ENCODE measurements at places on chromosomes 6 and 20. TPM values are rescaled to one million over a fixed set of nuclear protein-coding genes. Genes with fewer than 3 reads are reported as not detected.
A peak's percentile ranks its signal among the peaks of the same experiment; 100 is the strongest.

HSPA12B gene
- total RNA-seq: not detected

MUC22 gene
- not detected for total RNA-seq

OLIG3 gene
- not detected for total RNA-seq

POPDC3 gene
- 0.84 TPM for total RNA-seq

ANKEF1 gene
- total RNA-seq: 3.9 TPM

KCNS1 gene
- total RNA-seq: not detected

BTNL2 gene
- total RNA-seq: not detected

SLC24A3 gene
- total RNA-seq: 0.21 TPM

DNA sequence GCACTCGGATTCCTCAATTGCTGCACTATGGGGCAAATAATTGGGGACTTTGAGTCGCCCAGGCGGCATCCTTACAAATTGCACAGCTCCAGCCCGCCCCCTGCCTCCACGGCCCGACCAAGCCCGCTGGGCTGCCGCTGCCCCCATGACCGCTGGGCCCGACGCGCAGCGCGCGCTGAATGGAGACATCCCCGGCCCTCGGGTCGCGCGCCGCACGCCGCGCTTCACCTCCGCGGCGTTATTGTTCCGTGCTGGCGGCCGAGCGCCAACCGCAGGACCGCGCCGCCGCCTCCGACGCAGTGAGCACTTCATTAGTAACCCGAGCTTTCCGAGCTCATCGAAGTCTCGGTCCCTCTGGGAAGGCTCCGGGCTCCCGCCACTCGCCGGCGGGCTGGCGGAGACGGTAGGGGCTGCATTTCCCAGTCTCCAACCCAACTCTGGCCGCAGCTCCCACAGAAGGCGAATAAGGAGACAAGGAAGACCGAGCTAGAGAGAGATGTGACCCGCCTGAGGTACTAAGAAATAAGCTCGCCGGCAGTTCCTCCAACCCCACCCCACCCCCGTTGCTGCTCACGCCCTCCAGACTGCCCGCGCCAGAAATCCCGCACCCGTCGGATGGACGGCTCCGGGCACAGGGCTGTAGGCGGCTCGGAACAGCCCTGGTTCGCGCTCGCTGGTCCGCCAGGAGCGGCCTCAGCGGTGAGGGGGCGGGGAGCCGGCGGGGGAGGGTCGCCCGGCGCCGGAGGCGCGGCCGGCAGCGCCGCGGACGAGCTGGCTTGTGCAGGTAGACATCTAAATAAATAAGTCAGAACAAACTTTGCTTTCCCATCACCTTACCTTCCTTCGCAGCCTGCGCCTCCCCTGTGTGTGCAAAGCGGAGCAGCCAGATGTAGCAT, 703 bp downstream of the EPHA7 start:
- H3K4me1 ChIP-seq: peaks cover 18% of the 10 kb centered on the region
- DNase-seq: peak; percentile 18
- H3K36me3 ChIP-seq: no peaks in the 10 kb centered on the region
- H3K27me3 ChIP-seq: peaks cover 3% of the 10 kb centered on the region

GRCh38 chr6:107185391-107185970, 70.2 kb upstream of the BEND3 start:
- H3K27me3 ChIP-seq: no peaks in the 10 kb centered on the region
- H3K4me1 ChIP-seq: no peaks in the 10 kb centered on the region
- no peak overlapping the region for H3K27ac ChIP-seq
- DNase-seq: peak; percentile 44
- H3K4me3 ChIP-seq: no peak overlapping the region
- no peaks in the 10 kb centered on the region for H3K36me3 ChIP-seq

- H3K4me3 ChIP-seq: no peak overlapping the region
- H3K36me3 ChIP-seq: no peaks in the 10 kb centered on the region
- no peak for DNase-seq
- H3K27me3 ChIP-seq: no peaks in the 10 kb centered on the region
- no peak overlapping the region for H3K27ac ChIP-seq
Measured at GRCh38 chr6:3800850-3801591, 48.2 kb upstream of the FAM50B start.

DNA sequence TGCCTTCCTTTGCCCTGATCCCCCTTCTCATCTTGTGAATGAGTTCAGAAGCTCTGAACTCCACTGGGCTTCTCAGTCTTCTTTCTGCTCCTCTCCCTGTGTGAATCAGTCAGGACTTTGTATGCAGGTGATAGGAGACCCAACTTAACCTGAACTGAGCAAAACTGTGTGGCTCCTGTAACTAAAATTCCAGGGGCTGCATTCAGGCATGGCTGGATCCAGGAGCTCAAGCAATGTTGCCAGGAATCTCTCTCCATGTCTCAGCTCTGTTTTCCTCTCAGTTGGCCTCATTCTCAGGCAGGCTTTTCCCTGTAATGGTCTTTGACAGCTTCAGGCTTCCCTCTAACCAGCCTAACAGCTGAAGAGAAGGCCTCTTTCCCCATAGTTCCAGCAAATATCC, 50.9 kb upstream of the ZNFX1 start:
- H3K36me3 ChIP-seq: no peaks in the 10 kb centered on the region
- H3K4me1 ChIP-seq: no peaks in the 10 kb centered on the region
- no peak overlapping the region for H3K4me3 ChIP-seq
- peaks cover 6% of the 10 kb centered on the region for H3K27me3 ChIP-seq

GRCh38 chr6:111615916-111616612, 10.4 kb upstream of the TRAF3IP2 start:
- peak; percentile 44 for DNase-seq
- H3K4me1 ChIP-seq: peaks cover 19% of the 10 kb centered on the region
- H3K27ac ChIP-seq: no peak overlapping the region

- H3K36me3 ChIP-seq: no peaks in the 10 kb centered on the region
- no peaks in the 10 kb centered on the region for H3K4me1 ChIP-seq
- no peak overlapping the region for H3K27ac ChIP-seq
- no peak for DNase-seq
- H3K27me3 ChIP-seq: no peaks in the 10 kb centered on the region
Measured at GRCh38 chr20:44011251-44011940, 96.7 kb downstream of the TOX2 start.

DNA sequence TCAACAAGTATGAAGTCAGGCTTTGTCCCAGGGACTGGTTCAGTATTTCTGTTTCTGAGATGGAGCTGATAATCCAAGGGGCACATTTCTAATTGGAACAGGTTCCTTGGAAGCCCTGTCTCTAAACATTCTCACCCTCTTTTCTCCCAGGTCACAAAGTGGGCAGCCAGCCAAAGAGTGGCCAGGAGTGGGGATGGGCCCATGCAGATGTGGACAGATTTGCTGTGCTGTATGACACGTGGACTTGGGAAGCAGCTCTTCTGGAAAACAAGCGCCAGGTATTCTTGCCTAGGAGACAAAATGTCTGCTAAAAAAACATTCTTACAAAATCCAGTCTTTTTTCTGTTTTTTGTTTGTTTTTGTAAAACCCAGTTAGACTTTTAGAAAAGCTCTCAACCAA, 140.2 kb downstream of the CD164 start:
- H3K36me3 ChIP-seq: no peaks in the 10 kb centered on the region
- no peaks in the 10 kb centered on the region for H3K4me1 ChIP-seq
- H3K27me3 ChIP-seq: no peaks in the 10 kb centered on the region
- no peak for DNase-seq
- H3K4me3 ChIP-seq: no peak overlapping the region

- H3K4me1 ChIP-seq: peaks cover 19% of the 10 kb centered on the region
- DNase-seq: no peak
- no peaks in the 10 kb centered on the region for H3K36me3 ChIP-seq
- no peak overlapping the region for H3K4me3 ChIP-seq
- H3K27ac ChIP-seq: peak overlapping the region; percentile 43
Measured at GRCh38 chr6:35370124-35370741, 27.9 kb downstream of the PPARD start.

GRCh38 chr6:27312146-27312949, at the start of gene POM121L2:
TSS of gene POM121L2 (minus strand) at chr6:27312273. CDS start at chr6:27312170, 103 bp downstream.
- no peak within 1 kb of the TSS for H3K4me3 ChIP-seq
- no peaks in the 10 kb centered on the region for H3K4me1 ChIP-seq
- H3K27ac ChIP-seq: no peak within 1 kb of the TSS
- H3K36me3 ChIP-seq: no peaks in the 10 kb centered on the region
- no peaks in the 10 kb centered on the region for H3K27me3 ChIP-seq

- DNase-seq: peak; percentile 63
- no peak overlapping the region for H3K4me3 ChIP-seq
Measured at GRCh38 chr6:15793288-15793687, 130.5 kb upstream of the DTNBP1 start.

DNA sequence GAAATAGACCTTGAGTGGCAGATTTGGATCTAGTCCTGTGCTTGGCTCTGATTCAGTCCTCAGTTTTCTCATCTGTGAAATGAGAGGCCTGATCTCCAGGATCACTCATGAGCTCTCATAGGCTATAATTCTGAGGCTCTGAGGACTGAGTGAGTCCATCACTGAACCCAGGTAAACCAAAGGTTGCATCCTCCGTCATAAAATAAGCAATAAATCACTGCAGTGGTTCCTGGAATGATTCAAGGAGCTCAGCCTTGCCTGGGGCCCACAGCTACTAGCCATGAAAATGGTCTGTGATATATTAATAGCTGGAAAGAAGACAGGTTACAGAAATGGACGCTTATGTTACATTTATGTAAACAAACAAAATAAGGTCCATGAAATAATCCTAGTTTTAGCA, 124.8 kb downstream of the MAP3K7 start:
- no peaks in the 10 kb centered on the region for H3K36me3 ChIP-seq
- no peaks in the 10 kb centered on the region for H3K27me3 ChIP-seq

DNA sequence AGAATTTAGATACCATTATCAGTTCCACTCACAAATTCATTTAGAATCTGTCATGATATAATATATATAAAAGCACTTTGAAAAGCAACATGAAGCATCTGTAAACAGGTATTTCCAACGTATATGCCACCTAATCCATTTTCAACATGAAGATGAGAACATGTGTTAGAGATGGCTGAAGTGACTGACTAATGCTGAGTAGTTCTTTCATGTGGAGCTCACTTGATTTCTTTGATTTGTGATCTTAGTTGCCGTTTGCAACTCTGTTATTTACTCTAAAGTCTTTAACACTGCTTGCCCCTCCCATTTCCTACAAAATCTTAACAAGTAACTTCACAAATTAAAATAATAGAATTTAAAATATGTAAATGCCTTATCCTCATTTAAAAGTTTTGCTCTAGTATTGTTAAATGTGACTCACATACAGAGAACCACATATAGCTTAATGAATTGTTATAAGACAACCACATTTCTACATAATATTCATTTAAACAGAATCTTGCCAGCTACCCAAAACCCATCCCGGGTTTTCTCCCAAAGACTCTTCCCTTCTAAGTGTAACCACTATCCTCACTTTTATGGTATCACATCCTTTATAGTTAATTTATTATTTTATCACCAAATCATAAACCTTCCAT, 78.3 kb downstream of the ME1 start:
- no peaks in the 10 kb centered on the region for H3K27me3 ChIP-seq
- H3K27ac ChIP-seq: no peak overlapping the region
- peaks cover 5% of the 10 kb centered on the region for H3K4me1 ChIP-seq
- H3K4me3 ChIP-seq: no peak overlapping the region
- no peak for DNase-seq

- no peaks in the 10 kb centered on the region for H3K27me3 ChIP-seq
- H3K4me3 ChIP-seq: no peak overlapping the region
- no peak for DNase-seq
- H3K27ac ChIP-seq: no peak overlapping the region
- H3K36me3 ChIP-seq: no peaks in the 10 kb centered on the region
Measured at GRCh38 chr6:26335231-26335630, 29.8 kb upstream of the BTN3A2 start.

DNA sequence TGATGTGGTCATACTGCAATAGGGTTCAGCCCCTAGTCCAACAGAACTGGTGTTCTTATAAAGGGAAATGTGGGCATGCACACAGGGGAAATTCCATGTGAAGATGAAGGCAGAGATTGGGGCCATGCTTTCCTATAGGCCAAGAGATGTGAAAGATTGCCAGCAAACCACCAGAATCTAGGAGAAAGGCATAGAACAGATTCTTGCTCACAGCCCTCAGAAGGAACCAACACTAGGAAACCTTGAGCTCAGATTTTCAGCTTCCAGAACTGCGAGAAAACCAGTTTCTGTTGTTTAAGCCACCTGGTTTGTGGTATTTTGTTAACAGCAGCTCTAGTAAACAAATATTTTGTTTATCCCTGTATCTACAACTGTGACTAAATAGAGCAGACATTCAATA, 197.6 kb upstream of the CITED2 start:
- no peaks in the 10 kb centered on the region for H3K27me3 ChIP-seq
- H3K4me1 ChIP-seq: peaks cover 16% of the 10 kb centered on the region
- H3K4me3 ChIP-seq: no peak overlapping the region
- no peak for DNase-seq
- no peaks in the 10 kb centered on the region for H3K36me3 ChIP-seq

DNA sequence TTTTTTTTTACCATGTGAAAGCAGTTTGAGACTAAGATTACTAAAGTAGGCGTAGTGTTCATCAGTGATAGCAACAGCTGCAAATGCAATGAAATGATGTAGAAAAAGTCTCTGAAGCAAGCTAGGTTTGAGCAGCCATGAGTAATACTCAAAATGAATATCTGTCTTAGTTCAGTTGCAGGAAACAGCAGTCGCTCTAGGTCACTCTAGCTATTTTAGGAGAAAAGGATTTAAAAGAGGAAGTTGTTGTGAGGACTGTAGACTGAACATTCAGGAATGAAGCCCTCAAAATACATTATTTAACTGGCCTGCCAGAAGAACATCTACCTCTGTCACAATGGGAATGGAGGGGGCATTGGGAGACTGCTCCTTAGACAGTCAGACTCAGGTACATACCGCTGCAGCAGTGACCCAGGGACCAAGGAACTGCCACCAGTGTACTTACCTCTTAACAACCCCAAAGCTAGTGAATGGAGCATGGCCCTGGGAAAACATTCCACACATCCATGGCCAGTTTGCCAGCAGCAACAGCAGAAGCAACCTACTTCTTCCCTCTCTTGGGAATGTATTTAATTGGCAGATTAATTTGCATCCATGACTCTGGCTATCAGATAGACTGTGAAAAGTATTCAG, 243.0 kb upstream of the KHDRBS2 start:
- H3K4me3 ChIP-seq: no peak overlapping the region
- H3K27me3 ChIP-seq: no peaks in the 10 kb centered on the region
- no peaks in the 10 kb centered on the region for H3K36me3 ChIP-seq
- H3K27ac ChIP-seq: no peak overlapping the region
- no peak for DNase-seq

GRCh38 chr6:161961796-161962195, 687.9 kb upstream of the AGPAT4 start:
- no peak for DNase-seq
- H3K4me3 ChIP-seq: no peak overlapping the region
- H3K4me1 ChIP-seq: no peaks in the 10 kb centered on the region
- no peaks in the 10 kb centered on the region for H3K36me3 ChIP-seq
- no peaks in the 10 kb centered on the region for H3K27me3 ChIP-seq

DNA sequence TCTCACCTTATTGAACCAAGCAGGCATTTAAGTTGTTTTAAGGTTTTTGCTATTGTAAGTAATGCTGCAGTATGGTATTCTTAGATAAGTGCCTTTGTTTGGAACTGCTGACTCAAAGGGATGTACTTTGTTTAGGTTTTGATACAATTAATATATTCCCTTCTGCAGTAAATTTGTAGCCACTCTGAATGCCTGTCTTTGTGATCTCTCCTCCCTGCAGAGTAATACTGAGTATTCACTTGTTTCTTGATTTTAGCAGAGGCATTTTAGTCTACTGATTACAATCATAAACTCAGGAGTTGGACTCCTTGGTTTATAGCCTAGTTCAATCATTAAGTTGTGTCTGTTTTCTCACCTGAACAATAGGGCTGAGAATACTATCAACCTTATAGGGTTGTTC, 13.4 kb downstream of the CDS2 start:
- H3K36me3 ChIP-seq: no peaks in the 10 kb centered on the region
- H3K27me3 ChIP-seq: no peaks in the 10 kb centered on the region
- H3K4me1 ChIP-seq: no peaks in the 10 kb centered on the region
- H3K4me3 ChIP-seq: no peak overlapping the region

- no peaks in the 10 kb centered on the region for H3K27me3 ChIP-seq
- no peak overlapping the region for H3K4me3 ChIP-seq
- no peak overlapping the region for H3K27ac ChIP-seq
- no peaks in the 10 kb centered on the region for H3K36me3 ChIP-seq
- DNase-seq: no peak
- H3K4me1 ChIP-seq: no peaks in the 10 kb centered on the region
Measured at GRCh38 chr6:135250751-135251497, 69.8 kb downstream of the MYB start.
